ENCODE measurements at places on chromosomes 7 and 10.

GRCh38 chr7:157139111-157139809 lies 534 bp downstream of the UBE3C start:
- DNase-seq = peak; percentile 47

GRCh38 chr10:24262929-24263590 lies 54.1 kb downstream of the KIAA1217 start:
- DNase-seq = no peak

GRCh38 chr10:69831231-69831855 lies 29.6 kb downstream of the COL13A1 start:
- DNase-seq = no peak

- DNase-seq = no peak
These were observed 756 bp upstream of the SEC24C start for GRCh38 chr10:73743327-73743904.

- DNase-seq = no peak
These were observed 26.4 kb downstream of the LAMB4 start for GRCh38 chr7:108103558-108104298.

DNA sequence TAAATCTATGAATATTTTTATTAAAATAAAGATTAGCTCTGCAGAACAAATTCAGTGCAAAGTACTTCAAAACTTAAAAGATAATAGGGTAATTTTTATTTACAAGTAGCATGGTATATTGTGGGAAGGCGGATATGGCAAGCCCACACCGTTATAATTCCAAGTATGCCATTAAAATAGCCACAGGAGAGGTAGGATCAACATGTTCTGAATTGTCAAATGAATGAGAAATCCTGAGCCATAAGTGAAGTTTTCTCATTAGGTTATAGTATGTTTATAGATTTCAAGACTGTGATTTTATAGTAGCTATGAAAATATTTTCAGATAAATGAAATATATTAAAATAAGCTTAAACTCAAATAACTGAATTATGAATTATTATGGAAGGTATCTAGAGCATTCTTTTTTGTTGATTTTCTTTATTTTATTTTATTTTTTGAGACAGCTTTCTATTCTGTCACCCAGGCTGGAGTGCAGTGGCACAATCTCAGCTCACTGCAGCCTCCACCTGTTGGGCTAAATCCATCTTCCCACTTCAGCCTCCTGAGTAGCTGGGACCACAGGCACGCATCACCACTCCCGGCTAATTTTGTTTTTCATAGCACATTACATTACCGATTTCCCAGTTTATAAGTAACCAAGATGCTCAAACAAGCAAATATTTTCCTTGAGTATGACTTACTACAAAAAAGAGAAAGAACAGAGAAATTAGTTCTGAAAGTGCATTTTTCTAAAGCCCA lies 956.6 kb downstream of the GATA3 start:
- DNase-seq = no peak

DNA sequence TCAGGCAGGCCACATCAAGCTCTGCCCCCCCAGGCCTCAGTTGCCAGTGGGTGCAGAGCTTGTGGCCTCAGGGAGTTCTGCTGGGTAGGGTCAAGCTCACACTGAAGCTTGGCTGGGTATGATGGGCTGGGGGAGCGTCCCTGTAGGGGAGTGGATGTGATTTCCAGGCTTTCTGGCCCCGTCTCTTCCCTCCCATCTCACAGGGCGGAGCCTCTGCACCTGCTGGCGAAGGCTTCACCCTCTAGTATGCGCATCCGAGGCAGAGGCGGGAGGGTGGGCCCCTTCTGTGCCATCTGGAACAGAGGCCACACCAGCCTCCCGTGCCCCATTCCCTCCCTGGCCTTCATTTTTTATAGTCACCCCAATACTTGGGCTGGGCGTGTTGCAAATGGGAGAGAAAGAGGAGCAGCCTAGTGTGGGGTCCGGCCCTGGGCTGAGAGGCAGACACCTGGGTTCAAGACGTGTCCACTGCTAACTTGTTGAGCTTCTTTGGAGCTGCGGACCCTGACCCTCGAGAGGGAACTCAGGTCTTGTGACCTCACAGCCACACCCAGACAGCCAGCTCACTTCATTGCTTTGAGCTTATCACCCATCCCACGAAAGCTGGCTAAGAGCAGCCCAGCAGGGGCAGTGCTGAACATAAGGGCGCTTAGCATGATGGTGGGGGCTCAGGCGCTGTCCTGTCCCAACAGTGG lies 2.3 kb downstream of the AQP1 start:
- no peak for DNase-seq

- DNase-seq = no peak
These were observed 21.4 kb downstream of the HKDC1 start for GRCh38 chr10:69241575-69241974.

DNA sequence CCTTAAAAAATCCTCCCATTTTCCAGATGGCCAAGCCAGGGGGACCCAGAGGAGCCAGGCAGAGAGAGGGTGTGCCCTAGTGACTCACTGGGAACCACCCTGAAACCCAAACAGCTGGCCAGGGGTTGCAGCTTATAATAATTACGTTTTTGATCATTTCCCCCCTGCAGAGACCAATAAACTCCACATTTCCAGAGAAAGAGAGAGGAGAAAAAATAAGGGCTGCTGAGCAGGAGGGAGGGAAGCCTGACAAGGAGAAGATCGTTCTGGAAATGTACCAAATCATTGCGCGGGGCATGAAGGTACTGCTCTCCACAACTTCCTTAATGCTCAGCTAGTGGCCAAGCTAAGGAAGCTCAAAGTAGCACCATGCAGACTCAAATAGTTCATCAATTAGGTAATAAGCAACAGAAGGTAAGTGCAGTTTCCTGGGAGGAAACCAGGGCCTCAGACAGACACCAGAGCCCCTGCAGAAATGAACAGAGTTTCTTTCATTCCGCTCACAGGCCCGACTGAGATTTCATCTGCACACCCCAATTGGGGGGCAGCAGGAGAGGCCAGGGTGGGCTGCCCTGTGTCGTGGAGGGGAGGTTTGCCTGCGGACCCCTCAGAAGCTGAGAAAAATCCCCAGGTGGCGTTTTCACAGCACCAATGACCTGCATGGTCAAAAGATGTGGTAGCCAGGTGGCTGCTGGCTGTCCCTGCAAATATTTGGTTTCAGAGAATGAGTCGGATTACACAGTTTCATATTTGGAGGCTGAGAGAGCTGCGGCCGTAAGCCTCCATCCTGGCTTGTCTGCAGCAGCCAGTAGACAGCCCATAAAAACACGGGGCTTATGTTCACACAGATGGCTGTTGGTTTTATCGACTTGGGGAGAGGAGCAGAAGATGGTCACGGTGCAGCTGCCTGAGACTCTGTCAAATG lies 153.2 kb upstream of the LYZL2 start:
- no peak for DNase-seq
